Caki2 (cell line): ENCODE measurements at places on chromosomes 11 and 22. TPM values are rescaled to one million over a fixed set of nuclear protein-coding genes. Genes with fewer than 3 reads are reported as not detected.

Gene MAJIN
- 0.38 TPM in 1 of 2 replicates, not detected in the other for total RNA-seq

Gene MMP13
- not detected in 2 replicates for total RNA-seq

Gene APOA1
- total RNA-seq, result not detected in 2 replicates

Gene DAGLA
- total RNA-seq, result 0.74 and 2.4 TPM in 2 replicates

Gene MMP12
- total RNA-seq, result not detected in 2 replicates

Gene NTM
- total RNA-seq, result not detected in 2 replicates

Gene TEX54
- not detected in 2 replicates for total RNA-seq

Gene TECTA
- total RNA-seq, result 0.78 TPM in 1 of 2 replicates, not detected in the other

Gene MMP11
- total RNA-seq, result 16.2 and 36.3 TPM in 2 replicates

Gene ADM2
- total RNA-seq, result 4.6 and 5.0 TPM in 2 replicates

Gene NRXN2
- 2.2 and 22.7 TPM in 2 replicates for total RNA-seq

Gene RPS13
- total RNA-seq, result 827 and 1,128 TPM in 2 replicates

GRCh38 chr22:49044091-49044490 lies 783.6 kb downstream of the BRD1 start:
- DNase-seq, result no peak

GRCh38 chr11:46612326-46612725 lies 4.7 kb downstream of the HARBI1 start:
- DNase-seq, result no peak

DNA sequence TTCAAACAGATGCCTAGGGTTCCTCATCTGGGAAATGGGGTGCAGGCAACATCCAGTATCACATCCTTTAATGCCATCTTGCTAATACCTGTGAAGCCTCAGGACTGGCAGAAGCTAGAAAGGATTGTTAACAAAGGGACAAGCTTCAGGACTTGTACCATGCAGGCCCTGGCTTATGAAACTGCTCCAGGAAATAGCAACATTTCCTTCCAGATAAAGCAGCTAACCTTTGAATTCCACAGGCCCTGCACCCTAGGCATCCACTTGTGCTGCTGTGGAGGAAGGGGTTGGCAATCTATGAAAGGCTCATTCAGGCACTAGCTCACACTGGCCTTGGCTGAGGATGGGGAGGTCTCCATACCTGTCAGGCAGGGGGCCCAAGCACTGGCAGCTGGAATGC lies 87.2 kb downstream of the BTBD10 start:
- DNase-seq, result no peak

DNA sequence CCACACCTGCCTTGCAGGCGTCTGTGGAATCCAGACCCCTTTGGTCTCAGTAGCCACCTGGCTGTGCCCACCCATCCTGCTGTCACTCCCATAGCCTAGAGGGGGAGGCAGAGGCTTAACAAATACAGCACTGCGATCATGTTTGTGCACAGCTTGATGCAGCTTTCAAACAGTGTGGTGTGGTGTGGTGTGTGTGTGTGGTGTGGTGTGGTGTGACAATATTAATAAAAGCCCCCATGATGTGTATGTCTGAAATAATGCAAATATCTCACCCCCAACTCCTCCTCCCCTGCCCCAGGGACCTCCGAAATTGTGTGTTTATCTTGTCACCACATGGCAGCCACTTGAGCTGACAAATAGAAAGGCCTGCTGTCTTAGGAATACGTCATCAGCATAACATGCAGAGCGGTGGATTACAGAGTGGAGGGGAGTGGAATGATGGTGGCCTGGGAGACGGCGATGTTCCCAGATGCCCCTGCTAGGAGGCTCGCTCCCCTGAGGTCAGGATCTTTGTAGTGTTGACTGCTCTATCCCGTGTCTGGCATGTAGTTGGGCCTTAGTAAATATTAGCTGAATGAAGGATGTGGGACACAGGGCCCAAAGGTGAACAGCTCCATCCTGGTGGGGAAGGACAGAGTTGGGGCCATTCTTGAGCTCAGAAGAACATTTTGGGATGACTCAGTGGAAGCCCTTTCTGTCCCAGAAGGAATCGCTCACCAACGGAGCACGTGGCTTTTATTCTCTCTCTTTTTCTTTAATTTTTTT lies 2.8 kb downstream of the PDXP start:
- DNase-seq, result peak; percentile 71

- no peak for DNase-seq
Observed at GRCh38 chr11:75149766-75150465, 991 bp upstream of the SLCO2B1 start.

GRCh38 chr22:39419096-39419495 lies 19.5 kb downstream of the TAB1 start:
- no peak for DNase-seq

DNA sequence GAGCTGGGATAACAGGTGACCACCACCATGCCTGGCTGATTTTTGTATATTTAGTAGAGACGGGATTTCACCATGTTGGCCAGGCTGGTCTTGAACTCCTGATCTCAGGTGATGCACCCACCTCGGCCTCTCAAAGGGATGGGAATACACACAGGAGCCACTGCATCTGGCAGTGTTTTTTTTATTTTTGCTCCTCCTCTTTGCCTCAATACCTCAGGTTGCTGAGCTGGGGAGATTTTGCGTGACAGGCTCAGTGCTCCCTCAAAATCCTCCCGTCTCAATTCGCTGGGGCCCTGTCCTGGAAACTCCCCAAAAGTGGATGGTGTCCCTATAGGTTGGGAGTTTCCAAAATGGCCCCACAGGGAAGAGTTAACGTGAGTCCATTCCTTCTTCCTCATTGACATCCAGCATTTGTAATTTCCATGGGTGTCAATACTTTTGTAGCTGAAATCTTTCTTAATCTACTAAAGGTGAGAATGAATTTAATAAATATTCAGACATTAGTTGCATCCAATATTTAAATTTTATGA lies 71.8 kb downstream of the GGTLC2 start:
- DNase-seq, result no peak

- no peak for DNase-seq
Observed at GRCh38 chr22:24201681-24202614, 20.7 kb downstream of the SUSD2 start.

- no peak for DNase-seq
Observed at GRCh38 chr11:9230296-9230695, 34.9 kb downstream of the DENND5A start.

- no peak for DNase-seq
Observed at GRCh38 chr11:128691802-128692752, 1.8 kb upstream of the FLI1 start.

DNA sequence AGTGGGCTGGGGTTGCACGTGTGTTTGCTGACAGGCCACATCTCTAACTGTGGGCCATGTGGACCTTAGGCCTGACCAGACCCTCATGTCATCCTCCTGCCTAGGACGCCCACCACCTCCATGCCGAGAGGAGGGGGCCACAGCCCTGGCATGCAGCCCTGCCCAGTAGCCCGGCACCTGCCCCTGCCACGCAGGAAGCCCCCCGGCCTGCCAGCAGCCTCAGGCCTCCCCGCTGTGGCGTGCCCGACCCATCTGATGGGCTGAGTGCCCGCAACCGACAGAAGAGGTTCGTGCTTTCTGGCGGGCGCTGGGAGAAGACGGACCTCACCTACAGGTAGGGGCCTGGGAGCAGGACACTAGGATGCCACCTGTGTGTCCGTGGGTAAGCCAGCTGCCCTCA lies 6.4 kb downstream of the MMP11 start:
- DNase-seq, result no peak

DNA sequence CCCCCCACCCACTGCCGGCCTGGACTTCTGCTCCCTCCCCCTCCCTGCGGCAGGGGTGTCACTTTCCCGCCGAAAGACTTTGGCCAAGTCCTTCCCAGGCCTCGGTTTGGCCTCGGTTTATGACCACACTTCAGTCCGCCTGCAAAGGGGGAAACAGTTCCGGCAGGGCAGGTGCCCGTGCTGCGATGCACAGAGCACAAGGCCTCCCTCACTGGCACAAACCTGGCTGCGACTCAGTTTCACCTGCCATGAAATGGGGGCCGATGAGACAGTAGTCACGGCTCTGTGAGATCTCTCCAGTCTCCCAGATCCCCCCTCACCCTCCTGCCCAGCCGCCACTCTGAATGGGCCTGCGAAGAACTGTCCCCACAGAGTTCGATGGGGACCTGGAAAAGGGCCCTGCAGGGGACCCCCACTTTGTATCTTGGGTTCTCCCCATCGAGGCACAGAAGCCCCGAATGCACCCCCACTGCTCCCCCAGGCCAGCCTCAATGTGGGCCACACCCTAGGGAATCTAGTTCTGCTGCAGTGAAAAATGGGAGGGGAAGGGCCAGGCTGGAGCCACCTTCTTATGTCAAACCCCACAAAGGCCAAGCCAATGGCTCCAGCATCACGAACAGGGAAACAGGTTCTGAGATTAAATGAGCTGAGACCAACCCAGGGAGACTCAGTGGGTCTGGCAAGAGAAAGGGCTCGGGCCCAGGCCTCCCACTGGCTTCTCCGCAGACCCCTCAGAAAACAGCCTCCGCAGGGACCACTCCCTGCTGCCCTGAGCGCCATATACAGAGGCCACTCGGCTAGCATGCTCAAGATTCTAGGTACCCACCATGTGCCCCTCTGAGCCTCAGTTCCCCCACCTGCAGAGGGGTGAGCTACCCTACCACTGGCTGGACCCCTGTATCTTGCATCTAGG lies 29.0 kb downstream of the ARVCF start:
- no peak for DNase-seq

GRCh38 chr11:60902625-60903024 lies 3.8 kb downstream of the PRPF19 start:
- DNase-seq, result no peak

- DNase-seq, result no peak
Observed at GRCh38 chr11:1371377-1371776, 18.4 kb upstream of the BRSK2 start.

GRCh38 chr11:120441592-120441991 lies 70.0 kb upstream of the GRIK4 start:
- no peak for DNase-seq

- DNase-seq, result no peak
Observed at GRCh38 chr22:29623059-29623458, 19.6 kb downstream of the NF2 start.

- no peak for DNase-seq
Observed at GRCh38 chr11:79510960-79511359, 70.1 kb upstream of the TENM4 start.

DNA sequence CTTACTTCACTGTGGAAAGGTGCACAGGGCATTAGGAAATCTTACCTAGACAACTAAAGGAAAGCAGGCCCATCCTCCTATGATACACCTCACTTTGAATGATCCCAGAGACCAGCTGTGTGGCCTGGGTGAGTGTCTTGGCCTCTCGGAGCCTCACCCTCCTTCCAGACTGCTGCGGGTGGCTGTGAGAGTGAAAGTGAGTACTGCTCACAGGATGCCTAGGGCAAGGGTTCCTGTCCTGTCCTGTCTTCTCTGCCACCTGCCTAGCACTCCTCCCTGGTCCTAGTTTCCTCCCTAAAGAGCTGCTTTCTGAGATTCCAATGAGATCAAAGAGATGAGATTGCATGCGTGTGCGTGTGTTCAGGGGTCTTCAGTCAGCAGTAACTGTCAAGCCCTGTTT lies 19.5 kb upstream of the ADORA2A start:
- DNase-seq, result no peak

GRCh38 chr11:96054870-96055705 lies 131.2 kb upstream of the MTMR2 start:
- DNase-seq, result no peak

DNA sequence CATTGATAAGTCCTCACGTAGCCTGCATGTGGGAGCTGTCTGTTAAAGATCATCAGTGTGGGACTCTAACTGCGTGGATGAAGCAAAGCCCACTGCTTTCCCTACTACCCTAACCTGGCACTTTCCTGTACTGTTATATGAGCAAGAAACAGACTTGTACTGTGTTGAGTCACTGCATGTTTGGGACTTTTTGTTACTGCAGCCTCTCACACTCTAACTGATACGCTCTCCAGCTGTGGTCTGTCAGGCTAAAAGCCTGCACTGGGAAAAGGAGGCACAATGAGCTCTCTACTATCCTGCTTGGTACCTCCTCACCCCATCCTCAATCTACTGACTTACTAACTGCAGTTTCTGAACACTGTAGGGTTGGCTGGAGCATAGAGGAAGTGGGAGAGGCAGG lies 93.7 kb upstream of the PLET1 start:
- DNase-seq, result no peak

- DNase-seq, result peak; percentile 83
Observed at GRCh38 chr11:35082321-35083180, 56.4 kb upstream of the CD44 start.

GRCh38 chr11:10520562-10520961 lies 20.4 kb downstream of the RNF141 start:
- no peak for DNase-seq

DNA sequence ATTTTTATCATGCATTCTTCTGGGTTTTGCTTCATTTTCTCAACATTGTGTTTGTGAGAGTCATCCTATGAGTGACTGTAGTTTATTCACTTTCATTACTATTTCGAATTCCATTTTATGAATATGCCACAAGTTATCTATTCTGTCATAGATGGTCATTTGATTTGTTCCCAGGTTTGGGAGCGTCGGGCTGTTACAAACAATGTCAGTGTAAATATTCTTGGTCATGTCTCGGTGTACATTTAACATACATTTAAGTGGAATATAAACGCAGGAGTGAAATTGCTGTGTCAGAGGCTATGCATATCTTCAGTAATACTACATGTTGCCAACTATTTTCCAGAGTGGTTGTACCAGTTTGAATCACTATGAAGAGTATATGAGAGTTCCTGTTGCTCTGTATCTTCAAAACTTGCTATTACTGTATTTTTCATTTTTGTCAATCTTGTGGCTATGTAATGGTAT lies 2.4 kb downstream of the TRIM44 start:
- DNase-seq, result no peak

DNA sequence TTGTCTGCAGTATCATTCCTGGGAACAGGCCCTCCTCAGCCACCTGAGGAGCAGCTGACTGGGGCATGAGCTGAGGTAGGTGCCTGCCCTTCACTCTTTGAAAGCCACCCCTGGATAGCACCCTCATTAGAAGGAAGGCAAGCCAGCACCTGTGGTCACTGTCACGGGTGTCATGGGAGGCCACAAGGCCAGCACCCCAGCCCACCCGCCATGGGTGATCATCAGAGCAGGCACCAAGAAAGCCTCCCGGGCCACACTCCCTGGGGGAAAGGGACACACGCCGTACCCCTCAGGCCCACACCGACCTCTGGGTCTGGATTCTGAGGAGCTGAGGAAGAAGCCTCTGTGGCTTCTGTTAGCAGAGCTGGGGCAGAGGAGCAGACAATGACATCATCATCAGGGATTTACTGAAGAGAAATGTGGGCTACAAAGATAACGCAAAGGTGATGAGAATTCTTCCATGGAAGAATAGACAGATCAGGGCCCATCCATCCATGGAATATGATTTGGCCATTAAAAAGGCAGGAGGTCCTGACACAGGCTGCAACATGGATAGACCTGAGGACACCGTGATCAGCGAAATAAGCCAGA lies 16.7 kb upstream of the NAP1L4 start:
- DNase-seq, result no peak
